ENCODE measurements at places on chromosomes 5 and 9. TPM values are rescaled to one million over a fixed set of nuclear protein-coding genes. Genes with fewer than 3 reads are reported as not detected.

HCN1 gene
- not detected for total RNA-seq

ADAMTS19 gene
- total RNA-seq: not detected

SLC46A2 gene
- not detected for total RNA-seq

- DNase-seq: peak; percentile 49
- no peaks in the 10 kb centered on the region for H3K4me1 ChIP-seq
- peak overlapping the region; percentile 31 for H3K27ac ChIP-seq
- H3K27me3 ChIP-seq: peaks cover 42% of the 10 kb centered on the region
Measured at GRCh38 chr9:98333703-98334582, 78.5 kb upstream of the TBC1D2 start.

- peaks cover 9% of the 10 kb centered on the region for H3K4me1 ChIP-seq
- no peak for DNase-seq
- H3K27ac ChIP-seq: no peak overlapping the region
- no peak overlapping the region for H3K4me3 ChIP-seq
Measured at GRCh38 chr5:39671561-39671961, 246.8 kb upstream of the DAB2 start.

- H3K36me3 ChIP-seq: no peaks in the 10 kb centered on the region
- no peaks in the 10 kb centered on the region for H3K4me1 ChIP-seq
- H3K27ac ChIP-seq: no peak overlapping the region
- H3K27me3 ChIP-seq: no peaks in the 10 kb centered on the region
Measured at GRCh38 chr9:81266086-81266485, 423.3 kb downstream of the TLE1 start.

DNA sequence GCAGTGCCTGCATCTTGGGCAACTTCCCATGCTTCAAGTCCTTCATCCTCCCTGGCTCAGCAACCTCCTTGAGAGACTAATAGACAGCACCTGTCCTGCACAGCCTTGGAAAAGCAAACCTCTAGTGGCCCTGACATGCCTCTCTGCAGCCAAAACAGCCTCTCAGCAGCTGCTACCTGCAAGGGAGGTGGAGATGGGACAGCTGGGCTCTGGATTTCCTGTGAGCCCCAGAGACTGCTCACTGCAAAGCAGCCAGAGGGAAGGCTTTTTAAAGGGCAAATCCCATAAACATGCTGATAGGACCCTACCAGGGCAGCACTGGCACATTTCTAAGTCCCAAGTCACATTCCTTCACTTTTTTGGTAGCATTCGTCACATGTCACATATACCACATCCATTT, 31.5 kb upstream of the MYORG start:
- H3K27me3 ChIP-seq: no peaks in the 10 kb centered on the region
- no peaks in the 10 kb centered on the region for H3K4me1 ChIP-seq
- no peak overlapping the region for H3K4me3 ChIP-seq
- no peaks in the 10 kb centered on the region for H3K36me3 ChIP-seq
- DNase-seq: no peak

- H3K27ac ChIP-seq: no peak overlapping the region
- DNase-seq: no peak
- H3K36me3 ChIP-seq: no peaks in the 10 kb centered on the region
- H3K4me3 ChIP-seq: no peak overlapping the region
- H3K27me3 ChIP-seq: no peaks in the 10 kb centered on the region
Measured at GRCh38 chr9:15158064-15158463, 149.0 kb downstream of the TTC39B start.

- peaks cover 67% of the 10 kb centered on the region for H3K27me3 ChIP-seq
- H3K36me3 ChIP-seq: no peaks in the 10 kb centered on the region
- no peak overlapping the region for H3K27ac ChIP-seq
- DNase-seq: no peak
Measured at GRCh38 chr5:72511774-72512592, 4.8 kb upstream of the ZNF366 start.

- H3K36me3 ChIP-seq: peaks cover 4% of the 10 kb centered on the region
- no peaks in the 10 kb centered on the region for H3K27me3 ChIP-seq
- H3K4me1 ChIP-seq: no peaks in the 10 kb centered on the region
- H3K27ac ChIP-seq: no peak overlapping the region
- no peak for DNase-seq
- H3K4me3 ChIP-seq: no peak overlapping the region
Measured at GRCh38 chr9:113989017-113989713, 88.9 kb downstream of the AMBP start.

- no peak overlapping the region for H3K27ac ChIP-seq
- no peaks in the 10 kb centered on the region for H3K4me1 ChIP-seq
- DNase-seq: no peak
- no peaks in the 10 kb centered on the region for H3K36me3 ChIP-seq
Measured at GRCh38 chr5:7325975-7326913, 69.7 kb upstream of the ADCY2 start.

- H3K4me3 ChIP-seq: no peak overlapping the region
- no peaks in the 10 kb centered on the region for H3K4me1 ChIP-seq
- H3K27ac ChIP-seq: no peak overlapping the region
- no peaks in the 10 kb centered on the region for H3K27me3 ChIP-seq
Measured at GRCh38 chr9:78680196-78680595, 383.3 kb downstream of the PSAT1 start.

- no peaks in the 10 kb centered on the region for H3K4me1 ChIP-seq
- H3K36me3 ChIP-seq: no peaks in the 10 kb centered on the region
- no peaks in the 10 kb centered on the region for H3K27me3 ChIP-seq
Measured at GRCh38 chr5:110880413-110880812, 141.6 kb downstream of the SLC25A46 start.

DNA sequence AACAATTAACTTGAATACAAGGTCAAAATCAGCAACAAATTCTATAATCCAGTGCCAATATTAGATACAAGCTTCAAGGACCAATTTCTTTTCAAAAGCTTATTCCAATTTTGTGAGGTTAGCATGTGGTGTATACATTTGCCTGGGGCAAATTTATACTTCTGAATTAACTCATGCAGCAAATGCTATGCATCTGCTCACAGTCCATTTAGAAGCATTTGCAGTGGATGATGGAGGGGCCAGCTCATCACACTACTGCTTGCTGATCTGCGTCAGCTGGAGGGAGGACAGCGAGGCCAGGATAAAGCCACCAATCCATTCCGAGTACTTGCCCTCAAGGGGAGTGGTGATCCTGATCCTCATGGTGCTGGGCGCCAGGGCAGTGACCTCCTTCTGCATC, 474.3 kb upstream of the KIF2A start:
- H3K4me3 ChIP-seq: no peak overlapping the region
- H3K27ac ChIP-seq: no peak overlapping the region
- no peaks in the 10 kb centered on the region for H3K4me1 ChIP-seq
- H3K36me3 ChIP-seq: no peaks in the 10 kb centered on the region

DNA sequence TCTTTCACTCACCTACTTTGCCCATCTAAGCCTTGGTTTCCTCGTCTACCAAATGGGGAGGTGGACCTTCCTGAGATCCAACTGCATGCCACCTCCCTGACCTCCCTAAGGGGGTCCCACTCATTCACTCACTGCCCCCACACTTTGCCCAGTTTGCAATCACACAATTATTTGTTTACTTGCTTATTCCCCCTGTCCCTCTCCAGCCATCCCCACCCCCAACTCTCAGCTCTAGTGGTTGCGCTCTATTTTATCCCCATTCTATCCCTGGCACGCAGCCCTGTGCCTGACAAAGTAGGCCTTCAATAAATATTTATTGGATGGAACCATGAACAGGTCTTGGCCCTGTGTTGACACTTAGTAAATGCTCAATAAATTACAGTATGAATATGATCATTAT, 130.8 kb upstream of the LARP1 start:
- H3K4me1 ChIP-seq: no peaks in the 10 kb centered on the region
- peaks cover 54% of the 10 kb centered on the region for H3K27me3 ChIP-seq
- H3K36me3 ChIP-seq: no peaks in the 10 kb centered on the region
- no peak overlapping the region for H3K4me3 ChIP-seq

DNA sequence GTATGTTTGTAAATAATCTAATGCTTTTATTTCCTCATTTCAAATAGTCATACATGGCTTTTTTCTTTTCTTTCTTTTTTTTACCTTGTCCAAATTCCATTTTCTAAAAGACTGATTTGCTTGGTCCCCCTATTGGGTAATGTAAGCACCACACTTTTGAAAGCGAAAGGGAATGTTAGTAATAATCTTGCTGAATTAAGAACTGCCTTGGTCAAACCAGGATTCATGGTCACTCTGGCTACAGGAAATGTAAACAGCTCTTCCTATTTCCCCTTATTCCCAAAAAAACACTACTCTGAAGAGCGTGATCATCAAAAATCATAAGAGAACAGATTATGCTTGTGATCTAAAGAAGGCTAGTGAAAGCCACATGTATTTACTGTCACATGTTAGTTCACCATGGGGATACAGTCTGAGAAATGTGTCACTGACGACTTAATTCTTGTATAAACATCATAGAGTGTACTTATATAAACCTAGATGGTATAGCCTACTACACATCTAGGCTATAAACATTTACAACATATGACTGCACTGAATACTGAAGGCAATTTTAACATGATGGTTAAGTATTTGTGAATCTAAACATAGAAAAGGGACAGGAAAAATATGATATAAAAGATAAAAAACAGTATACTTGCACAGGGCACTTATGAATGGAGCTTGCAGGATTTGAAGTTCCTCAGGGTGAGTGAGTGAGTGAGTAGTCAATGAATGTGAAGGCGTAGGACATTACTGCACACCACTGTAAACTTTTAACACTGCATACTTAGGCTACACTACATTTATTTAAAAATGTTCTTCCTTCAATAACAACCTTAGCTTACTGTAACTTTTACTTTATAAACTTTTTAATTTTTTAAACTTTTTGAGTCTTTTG, 75.3 kb downstream of the HMGCR start:
- H3K4me1 ChIP-seq: no peaks in the 10 kb centered on the region
- DNase-seq: no peak
- H3K27ac ChIP-seq: no peak overlapping the region
- H3K27me3 ChIP-seq: no peaks in the 10 kb centered on the region
- H3K36me3 ChIP-seq: no peaks in the 10 kb centered on the region
- H3K4me3 ChIP-seq: no peak overlapping the region

DNA sequence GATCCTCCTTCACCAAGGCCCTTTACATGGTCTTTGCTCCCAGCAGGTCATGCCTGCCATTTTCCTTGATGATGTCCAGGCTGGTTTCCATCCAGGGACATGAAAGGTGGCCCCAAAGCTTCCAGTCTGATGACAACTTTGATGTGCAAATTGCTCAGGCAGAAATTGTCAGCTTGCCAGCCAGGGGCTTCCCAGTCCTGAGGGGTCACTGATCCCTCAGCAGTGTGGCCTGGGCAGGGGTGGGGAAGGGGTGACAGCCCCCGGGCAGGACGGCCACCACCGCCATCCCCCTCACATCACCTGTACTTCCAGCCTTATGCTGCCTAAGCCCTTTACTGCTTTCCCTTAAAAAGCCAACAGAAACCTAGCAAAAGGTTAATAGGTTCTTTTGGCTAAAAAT, 96.3 kb downstream of the ANKRD33B start:
- H3K27me3 ChIP-seq: peaks cover 22% of the 10 kb centered on the region
- no peak overlapping the region for H3K4me3 ChIP-seq
- H3K4me1 ChIP-seq: no peaks in the 10 kb centered on the region
- H3K27ac ChIP-seq: no peak overlapping the region
- no peak for DNase-seq

GRCh38 chr9:78971540-78971939, 600.2 kb upstream of the TLE4 start:
- no peaks in the 10 kb centered on the region for H3K36me3 ChIP-seq
- no peaks in the 10 kb centered on the region for H3K27me3 ChIP-seq
- no peak overlapping the region for H3K4me3 ChIP-seq
- peaks cover 6% of the 10 kb centered on the region for H3K4me1 ChIP-seq
- H3K27ac ChIP-seq: no peak overlapping the region

DNA sequence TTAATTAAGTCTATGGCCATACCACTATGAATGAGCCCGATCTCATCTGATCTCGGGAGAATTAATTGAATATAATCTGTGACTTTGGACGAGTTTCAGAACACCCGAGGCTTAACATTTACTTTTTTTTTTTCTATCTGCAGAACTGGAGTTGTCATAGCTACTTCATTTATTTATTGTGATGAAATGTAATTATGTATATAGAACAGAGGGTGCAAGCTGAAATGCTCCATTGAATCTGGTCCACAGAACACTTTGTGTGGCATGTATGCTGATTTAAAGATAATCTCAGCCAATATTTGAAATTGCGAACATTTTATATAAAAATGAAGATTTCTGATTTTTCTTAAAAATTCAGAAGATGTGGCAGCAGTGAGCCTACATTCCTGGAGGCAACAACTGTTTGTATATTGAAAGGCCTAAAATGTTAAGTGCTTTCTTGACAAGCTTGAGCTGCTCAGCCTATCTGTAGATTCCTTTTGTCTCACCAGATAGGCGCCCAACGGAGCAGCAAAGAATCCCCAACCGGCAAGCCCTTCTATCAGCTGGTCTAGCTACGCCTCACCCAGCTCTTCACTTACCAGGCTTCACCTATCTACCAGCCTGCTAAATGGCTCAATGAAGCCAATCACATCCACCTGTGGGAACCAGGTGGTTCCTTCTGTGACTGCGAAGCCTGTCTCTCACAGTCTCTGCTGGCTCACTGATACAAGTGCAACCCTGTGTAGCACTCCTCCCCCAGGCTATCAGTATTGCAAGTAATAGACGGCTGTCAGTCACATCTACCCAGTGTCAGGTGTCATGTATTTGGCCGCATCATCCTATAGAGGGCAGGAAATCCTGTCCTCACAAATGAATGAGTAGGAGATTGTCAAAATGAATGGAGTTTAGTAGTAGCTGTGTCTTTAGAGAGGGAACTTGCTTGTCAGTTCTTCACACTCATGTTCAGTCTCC, 170.6 kb upstream of the MRPS30 start:
- H3K4me3 ChIP-seq: no peak overlapping the region
- no peaks in the 10 kb centered on the region for H3K36me3 ChIP-seq
- H3K4me1 ChIP-seq: no peaks in the 10 kb centered on the region
- no peak overlapping the region for H3K27ac ChIP-seq

DNA sequence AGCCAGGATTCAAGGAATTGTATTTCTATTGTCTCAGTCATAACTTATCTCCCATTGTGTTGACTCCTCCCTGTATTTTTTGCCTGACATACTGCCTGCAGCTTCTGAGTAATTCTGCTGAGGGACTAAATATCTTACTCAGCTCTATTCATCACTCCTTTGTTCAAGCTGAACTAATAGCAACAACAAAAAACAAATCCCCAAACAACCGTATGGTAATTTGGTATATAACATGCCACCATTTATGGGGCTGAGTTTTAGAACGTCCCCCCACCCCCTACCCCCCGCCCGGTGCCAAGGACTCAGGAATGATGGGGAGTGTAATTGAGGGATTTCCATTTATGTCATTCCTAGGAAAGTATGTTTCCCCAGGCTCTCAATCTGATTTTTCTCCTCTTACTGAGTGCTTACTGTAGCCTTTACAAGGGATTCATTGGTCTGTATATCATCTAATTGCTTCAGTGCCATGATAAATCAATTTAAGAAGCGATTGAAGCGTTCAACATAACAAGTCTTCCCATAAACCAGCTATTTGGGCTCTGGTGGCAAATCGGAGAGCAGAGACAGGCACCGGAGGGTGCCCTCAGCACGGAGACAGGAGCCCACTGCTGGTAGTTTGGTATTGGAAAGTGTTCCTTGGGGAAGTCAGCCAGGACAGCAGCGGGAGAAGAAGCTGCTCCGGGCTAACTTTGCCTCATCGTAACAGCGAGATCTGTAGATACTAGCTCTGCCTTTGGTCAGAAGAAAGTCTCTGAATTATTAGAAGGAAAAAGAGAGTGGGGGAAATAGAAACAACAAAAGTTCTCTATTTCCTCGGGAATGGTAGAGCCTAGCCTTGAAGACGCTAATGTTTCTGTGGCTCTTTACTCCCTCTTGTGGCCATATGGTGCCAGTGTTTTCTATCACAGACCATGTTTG, 40.7 kb upstream of the HSD17B4 start:
- peak; percentile 63 for DNase-seq
- H3K4me1 ChIP-seq: peaks cover 27% of the 10 kb centered on the region
- H3K27ac ChIP-seq: peak overlapping the region; percentile 81
- peak overlapping the region; percentile 74 for H3K4me3 ChIP-seq

All from Calu3 (cell line).